ENCODE measurements at places on chromosomes 2 and 18.

DNA sequence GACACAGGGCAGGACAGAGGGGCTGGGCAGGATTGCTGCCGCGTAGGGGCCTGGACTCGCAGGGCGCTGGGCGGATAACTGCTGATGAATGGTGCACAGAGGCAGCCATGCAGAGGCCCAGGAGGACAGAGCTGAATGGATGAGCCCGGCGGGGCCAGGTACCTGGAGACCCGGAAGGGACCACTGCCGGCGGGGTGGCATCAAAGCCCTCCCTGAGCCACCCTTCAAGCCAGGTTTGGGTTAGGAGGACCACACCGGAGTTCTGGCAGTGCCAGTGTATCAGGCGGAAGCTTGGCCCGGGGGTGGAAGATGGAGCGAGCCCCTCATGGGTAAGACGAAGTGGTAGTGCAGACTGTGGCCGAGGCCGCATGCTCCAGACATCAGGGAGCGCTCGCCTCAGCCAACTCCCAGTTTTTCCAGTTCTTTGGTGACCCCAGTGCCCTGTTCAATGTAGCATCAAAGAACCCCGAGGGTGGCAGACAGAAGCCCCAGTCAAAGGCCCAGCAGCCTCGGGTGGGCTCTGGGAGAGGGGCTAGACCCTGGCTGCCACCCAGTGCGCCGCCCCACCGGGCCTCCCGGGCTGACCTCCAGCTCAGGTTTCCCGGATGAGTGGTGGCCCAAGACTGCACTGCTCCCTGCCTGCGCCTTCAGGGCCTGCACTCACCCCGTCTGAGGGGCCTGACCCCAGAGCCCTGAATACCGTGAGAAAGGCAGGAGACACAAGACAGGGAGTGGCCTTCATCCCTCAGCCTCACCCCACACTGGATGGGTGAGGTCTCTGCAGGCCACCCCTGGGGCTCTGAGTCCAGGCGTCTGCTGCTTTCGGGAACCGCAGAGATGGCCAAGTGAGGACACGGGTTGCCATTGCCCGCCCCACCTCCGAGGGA is 50.9 kb downstream of the ACAA2 start:
- DNase-seq: no peak

DNA sequence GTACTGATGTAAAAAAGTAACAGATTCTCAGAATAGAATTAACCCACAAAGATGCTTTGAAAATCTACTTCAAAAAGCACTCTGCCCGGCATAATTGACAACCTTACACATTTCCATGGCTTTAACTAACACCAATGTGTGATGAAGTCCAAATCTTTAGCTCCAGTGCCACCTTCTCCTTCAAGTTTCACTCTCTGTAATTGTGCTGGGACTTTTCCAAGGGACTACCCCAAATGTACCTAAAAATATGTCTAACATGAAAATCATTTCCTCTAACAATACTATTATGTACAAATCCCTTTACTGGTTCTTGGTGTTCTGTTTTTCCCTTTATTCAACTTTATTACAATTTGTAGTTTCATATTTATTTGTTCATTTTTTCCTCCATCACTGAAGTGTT is 20.6 kb upstream of the UBE2E3 start:
- DNase-seq: no peak

- peak; percentile 62 for DNase-seq
These were observed 852.6 kb upstream of the ID2 start for GRCh38 chr2:7829241-7829640.

DNA sequence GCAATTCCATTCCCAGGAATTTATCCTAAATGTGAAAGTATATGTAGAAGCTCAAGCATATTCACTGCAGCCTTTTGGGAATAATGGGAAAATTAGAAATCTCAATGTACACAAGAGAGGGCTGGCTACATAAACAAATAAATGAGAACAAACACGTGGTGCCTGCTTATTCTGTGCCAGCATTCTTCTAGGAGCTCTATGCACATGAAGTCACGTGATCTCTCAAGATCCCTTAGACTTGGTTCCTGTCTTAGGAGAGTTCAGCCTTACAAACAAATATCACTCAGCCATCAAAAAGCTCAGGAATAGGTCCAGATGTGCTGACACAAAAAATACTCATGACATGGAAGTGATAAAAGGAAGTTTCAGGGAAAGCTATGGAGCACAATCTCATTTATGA is 92.9 kb upstream of the SP3 start:
- no peak for DNase-seq

- DNase-seq: peak; percentile 87
These were observed 55.3 kb upstream of the AFF3 start for GRCh38 chr2:100197631-100198153.

DNA sequence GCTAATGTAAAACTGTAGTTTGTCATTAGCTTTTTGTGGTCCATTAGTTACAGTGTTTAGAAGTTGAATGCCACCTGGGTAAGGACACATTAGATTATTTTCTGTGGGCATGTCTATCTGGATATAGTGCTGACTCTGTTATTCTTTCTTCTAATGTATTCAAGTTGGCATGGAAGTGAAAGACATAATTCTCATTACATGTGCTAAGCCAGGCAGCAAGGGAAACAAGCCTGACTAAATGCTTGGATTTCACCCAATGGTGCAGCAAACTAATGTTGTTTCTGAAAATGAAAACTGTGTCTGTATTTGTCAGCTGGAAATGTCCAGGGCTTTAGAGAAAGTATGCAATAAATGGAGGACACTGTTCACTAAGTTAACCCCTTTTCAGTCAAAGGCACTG is 100.7 kb downstream of the NUP35 start:
- DNase-seq: peak; percentile 34

- DNase-seq: no peak
These were observed 11.8 kb downstream of the CNDP2 start for GRCh38 chr18:74507927-74508326.

- no peak for DNase-seq
These were observed 28.7 kb upstream of the RTN4 start for GRCh38 chr2:55078956-55079355.

GRCh38 chr2:98280376-98281102 is 65.7 kb upstream of the CNGA3 start:
- peak; percentile 44 for DNase-seq

DNA sequence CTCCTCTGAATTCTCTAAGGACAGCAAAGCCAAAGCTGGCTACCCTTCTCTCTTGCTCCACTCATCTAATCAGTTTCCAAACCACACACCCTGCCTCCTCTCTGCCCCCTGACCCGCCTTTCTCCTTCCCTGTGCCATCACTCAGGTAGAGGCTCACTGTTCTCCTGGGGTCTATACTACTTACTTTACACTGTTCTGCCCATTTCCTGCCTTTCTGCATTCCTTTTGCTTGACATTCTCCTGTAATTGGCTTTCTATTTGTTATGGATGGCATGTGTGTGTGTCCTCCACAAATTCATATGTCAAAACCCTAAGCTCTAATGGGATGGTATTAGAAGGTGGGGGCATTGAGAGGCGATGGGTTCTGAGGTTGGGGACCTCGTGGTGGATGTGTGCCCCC is 675.2 kb upstream of the ID2 start:
- DNase-seq: peak; percentile 20

DNA sequence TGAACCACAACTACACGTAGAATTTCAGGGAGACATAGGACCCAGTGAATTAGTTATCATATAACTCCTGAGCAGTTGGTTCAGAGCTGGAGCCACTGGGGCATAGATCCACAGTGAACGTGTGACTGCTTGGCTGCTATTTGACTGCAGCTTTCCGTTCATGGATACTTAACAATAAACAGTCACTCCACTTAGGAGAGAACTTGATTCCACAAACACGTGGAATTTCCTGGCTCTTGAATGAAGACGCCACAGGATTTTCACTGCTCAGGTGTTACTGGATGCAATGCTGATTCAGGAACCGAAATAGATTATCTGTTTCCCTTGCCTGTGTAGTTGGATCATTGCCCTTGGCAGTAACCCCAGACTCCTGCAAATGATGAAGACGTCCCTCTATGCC is 679.1 kb upstream of the ZEB2 start:
- no peak for DNase-seq

DNA sequence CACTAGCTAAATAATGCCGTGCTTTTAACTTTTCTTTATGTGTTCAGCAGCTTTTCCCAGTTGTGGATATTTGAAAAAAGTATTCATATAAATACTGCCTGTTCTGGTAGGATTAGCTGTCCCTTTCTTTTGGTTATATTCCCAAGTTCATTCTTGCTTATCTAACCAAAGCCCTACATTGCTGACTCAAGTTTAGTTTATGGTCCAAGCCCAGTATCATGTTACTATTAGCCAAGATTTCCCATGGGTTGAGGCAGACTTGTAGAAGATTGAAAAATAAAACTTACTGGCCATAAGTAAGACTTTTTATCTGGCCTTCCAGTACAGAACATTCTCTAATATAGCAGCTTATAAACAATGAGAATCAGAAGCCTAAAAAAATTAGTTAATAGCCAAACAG is 49.7 kb upstream of the NFE2L2 start:
- DNase-seq: peak; percentile 68

GRCh38 chr2:190655113-190655512 is 6.2 kb downstream of the NAB1 start:
- no peak for DNase-seq

DNA sequence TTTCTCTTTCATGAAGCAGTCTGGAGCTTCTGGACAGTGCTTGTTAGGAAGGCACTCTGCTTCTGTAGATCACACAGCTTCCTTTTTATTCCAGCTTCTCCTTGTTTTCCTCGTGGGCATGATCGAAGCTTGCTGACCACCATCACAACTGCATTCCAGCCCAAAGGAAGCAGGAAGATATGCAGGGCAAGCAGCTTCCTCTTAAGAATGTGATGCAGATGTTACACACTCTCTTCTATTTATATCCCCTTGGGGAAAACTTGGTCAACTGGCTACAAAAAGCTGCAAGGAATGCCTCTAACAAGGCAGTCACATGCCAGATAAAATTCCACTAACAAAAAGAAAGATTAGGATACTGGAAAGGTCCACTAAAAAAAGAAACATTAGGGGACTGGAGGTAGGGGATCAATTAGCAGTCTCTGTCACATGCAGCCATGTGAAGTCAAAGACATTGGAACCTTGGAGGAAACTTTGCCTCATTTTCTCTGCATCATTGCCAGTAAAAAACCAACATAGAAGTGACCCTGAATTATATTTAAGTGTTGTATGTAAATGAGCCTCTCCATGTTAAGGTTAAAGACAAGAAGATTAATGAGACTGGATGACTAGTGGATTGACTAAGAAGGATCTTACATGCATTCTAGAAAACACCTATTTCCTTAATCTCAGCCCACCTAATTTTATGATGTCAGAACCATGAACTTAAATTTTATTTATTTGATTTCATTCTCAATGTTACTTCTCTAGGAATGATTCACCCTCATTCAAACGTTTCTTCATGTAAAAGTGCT is 98.3 kb downstream of the NAB1 start:
- DNase-seq: peak; percentile 87

- no peak for DNase-seq
These were observed 9.8 kb upstream of the INO80D start for GRCh38 chr2:206095536-206096332.

DNA sequence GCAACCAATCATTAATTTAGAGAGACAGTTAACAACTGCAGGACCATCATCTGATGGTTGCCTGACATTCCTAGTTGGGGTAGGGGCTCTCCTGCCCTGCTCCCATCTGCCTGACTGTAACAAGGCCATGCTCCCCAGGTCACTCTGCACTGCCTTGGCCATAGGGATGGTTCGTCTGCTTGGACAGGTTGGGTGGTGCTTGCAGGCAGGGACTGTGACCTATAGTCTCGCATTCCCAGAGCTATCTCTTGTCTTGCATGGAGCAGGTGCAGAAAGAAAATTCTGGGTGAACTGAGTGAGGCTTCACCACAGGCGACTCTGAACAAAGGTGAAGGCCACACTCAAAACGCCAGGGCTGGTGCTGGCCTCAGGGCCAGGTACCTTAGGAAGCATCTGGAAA is 64.7 kb downstream of the EMILIN2 start:
- no peak for DNase-seq

DNA sequence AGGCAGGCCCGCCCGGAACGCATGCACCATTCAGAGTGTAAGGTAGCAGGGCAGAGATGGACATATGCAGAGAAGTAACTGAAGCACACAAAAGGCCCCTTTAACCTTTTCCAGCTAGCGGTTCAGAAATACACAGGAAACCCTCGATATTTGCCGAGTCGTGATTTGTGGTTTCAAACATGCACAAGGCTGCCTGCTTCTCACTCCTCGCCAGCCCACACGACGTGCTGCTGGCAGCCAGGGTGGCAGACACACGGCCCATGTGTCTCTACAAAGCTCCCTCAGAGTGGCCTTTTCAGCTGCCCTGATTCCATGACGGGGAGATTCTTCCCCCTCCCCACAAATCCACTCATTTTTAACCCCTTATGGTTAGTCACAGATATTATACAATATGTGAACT is 23.6 kb downstream of the ZBTB7C start:
- DNase-seq: no peak

- no peak for DNase-seq
These were observed 54.5 kb downstream of the SLC39A10 start for GRCh38 chr2:195711478-195711877.

GRCh38 chr2:26074676-26075075 is 40.8 kb downstream of the RAB10 start:
- no peak for DNase-seq

DNA sequence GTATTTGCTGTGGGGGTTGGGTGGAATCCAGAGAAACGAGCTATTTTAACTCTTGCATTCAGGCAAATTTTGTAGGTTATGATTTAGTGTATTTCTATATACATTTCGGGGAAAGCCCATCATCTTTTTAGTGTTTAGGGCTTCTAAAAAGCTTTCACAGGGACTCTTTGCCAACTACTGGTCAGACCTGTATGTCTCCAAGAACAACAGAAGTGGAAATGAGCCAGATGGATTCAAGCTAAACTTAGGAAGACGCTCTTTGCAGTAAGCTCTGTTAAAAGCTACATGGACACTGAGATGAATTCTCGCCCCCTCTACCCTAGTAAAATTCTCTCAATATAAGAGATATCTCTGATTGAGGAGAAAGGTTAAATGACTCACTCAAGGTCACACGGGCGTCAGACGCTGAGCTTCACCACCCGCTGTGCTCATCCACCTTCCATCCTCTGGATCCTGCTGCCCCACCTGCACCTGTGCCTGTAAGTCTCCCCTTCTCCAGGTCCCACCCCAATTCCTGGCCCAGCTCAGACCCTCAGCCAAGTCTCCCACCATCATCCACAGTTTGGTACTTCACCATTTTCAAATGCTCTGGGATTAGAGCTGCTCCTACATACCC is 85.6 kb downstream of the MARCHF4 start:
- no peak for DNase-seq

DNA sequence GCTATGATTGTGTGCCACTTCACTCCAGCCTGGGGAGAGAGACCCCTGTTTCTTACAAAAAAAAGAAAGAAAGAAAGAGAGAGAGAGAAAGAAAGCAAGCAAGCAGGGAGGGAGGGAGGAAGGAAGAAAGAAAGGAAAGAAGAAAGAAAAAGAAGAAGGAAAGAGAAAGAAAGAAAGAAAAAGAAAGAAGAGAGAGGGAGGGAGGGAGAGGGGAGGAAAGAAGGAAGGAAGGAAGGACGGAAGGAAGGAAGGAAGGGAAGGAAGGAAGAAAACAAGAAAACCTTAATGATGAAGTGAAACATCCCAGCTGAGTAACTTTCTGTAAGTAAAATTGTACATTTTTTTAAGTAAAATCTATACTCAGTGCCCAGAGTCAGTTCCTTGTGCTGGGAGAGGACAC is 75.5 kb upstream of the GLS start:
- DNase-seq: no peak

- no peak for DNase-seq
These were observed 179.6 kb downstream of the CTIF start for GRCh38 chr18:48718251-48718959.

- DNase-seq: peak; percentile 86
These were observed 65.8 kb downstream of the RBMS1 start for GRCh38 chr2:160427629-160428404.
